Left hindlimb (tissue), 1 donor: ENCODE measurements at places on chromosomes 3 and 15.

GRCh38 chr15:91331581-91331980, 231.5 kb downstream of the SV2B start:
- no peak for DNase-seq

- peak; percentile 60 for DNase-seq
Measured at GRCh38 chr3:127035677-127036076, 52.8 kb downstream of the PLXNA1 start.

- no peak for DNase-seq
Measured at GRCh38 chr3:148737104-148737530, 39.4 kb downstream of the AGTR1 start.

DNA sequence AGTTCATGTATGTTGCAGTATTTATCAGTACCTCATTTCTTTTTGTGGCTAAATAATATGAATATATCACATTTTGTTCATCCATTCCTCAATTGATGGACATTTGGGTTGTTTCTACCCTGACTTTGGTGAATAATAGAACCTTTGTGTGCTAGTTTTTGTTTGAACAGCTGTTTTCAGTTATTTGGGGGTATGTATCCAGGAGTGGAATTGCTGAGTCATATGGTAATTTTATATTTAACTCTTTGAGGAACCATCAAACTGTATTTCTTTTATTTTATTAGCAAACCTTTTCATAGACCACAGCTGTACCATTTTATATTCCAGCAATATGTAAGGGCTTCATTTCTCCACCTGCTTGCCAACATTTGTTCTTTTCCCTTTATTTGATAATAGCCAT, 38.4 kb upstream of the RBM5 start:
- no peak for DNase-seq
